ENCODE measurements at places on chromosomes 4 and X. TPM values are rescaled to one million over a fixed set of nuclear protein-coding genes. Genes with fewer than 3 reads are reported as not detected.

The C4orf46 gene
- total RNA-seq = 13.2 TPM

The EXOC1L gene
- not detected for total RNA-seq

The HELT gene
- total RNA-seq = not detected

The PASD1 gene
- not detected for total RNA-seq

The PORCN gene
- 8.4 TPM for total RNA-seq

DNA sequence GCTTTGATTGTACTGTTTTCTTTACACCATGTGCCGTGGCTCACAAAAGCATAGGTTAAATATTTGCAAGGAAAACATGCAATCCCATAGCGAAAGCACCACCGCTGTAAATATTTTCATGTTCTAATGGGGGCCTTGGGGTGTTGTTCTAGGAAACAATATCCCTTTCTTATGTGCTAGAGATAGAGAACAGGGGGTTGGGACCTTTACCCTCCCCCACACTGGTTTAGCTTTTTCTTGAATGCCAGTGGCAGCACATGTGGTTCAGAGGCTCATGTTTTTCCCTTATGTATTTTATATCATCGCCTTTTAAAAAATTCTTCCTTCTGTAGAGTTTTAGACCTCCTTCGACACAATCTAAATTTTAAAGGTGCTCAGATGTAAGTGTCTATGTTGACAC, 422.6 kb upstream of the TENM3 start:
- no peak for DNase-seq

GRCh38 chr4:82773057-82773456, 25.5 kb downstream of the SCD5 start:
- DNase-seq = no peak

DNA sequence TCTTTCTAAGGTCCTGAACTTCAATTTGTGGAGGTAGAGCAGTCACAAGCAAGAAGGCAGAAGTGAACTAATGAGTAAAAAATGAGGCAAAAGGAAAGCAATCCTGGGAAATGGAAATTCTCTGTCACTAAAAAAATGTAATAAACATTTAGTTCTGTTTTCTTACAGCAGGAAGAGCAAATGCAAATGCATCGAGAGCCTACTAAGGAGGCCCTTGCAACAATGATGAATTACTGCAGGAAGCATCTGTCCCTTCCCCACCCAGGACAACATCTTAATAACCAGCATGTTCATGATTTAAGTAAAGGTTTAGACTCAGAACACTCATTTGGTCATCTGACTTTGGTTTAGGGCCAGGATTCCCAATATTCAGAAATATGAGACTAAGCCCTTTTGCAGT, 341.4 kb upstream of the NOCT start:
- peak; percentile 19 for DNase-seq

- DNase-seq = no peak
Observed at GRCh38 chr4:128521156-128521555, 233.5 kb upstream of the PGRMC2 start.

- DNase-seq = no peak
Observed at GRCh38 chr4:78308517-78308916, 243.1 kb upstream of the ANXA3 start.

GRCh38 chrX:115894087-115894486, 276.5 kb upstream of the AGTR2 start:
- peak; percentile 22 for DNase-seq

DNA sequence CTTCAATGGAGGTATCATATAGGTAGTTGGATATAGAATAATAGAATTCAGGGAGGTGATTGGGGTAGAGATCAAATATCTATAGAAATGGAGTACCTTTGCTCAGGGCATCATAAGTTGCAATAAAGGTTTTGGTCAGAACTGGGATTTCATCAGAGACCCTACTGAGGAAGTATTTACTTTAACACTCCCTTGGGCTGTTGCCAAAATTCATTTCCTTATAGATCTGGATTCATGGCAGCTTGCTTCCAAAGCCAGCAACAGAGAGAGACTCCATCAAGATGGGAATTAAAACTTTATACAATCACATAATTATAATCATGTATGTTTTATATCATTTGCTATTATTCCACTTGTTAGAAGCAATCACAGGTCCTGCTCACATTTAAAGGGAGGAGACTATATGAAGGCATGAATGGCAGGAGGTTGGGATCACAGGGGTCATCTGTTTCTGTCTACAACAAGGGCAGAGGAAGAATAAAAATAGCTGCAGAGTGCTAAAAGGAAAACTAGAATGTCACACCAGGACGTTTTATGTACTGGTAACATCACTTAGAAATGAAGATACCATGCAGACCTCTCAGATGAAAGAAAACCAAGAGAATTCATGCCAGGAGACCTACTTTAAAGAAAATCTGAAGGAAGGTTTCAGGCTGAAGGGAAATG, 902.1 kb upstream of the LCORL start:
- DNase-seq = no peak

- no peak for DNase-seq
Observed at GRCh38 chr4:144818136-144818535, 172.2 kb downstream of the HHIP start.

DNA sequence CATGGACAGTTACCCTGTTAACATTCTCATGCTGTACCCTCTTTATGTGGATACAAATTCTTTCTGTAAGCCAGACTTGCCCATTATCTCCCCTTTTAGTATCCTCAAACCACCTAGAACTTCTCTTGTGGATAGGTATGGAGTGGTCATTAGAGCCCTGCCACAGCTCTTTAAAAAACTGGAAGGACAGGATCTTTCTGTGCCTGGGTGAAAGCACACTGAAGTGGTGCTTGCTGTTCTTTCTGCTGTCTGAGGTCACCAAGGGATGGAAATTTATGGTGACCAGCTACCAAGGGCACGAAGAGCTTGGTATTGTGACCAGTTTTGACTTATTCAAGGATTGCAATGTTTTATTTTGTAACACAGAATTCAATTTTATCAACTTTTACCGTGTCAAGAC, 344.2 kb downstream of the CBLL2 start:
- DNase-seq = no peak

GRCh38 chrX:132271311-132271778, 52.1 kb upstream of the RAP2C start:
- DNase-seq = peak; percentile 57

DNA sequence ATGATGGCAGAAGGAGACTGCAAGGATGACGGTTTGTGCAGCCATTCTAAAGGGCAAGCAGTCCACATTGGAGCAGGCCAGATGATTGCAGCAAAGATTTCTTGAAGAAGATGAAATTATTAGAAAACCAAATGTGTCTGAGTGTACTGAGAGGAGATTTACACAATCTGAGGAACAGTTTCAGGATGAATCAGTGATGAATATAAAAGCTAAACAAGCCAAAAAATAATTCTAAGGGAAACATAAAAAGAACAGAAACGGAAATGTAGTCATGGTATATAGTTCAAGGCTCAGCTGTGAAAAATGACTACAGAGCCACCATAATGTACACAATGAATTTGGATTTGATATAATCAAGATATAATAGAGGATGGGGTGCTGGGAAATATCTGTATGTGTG, 168.5 kb downstream of the PDGFC start:
- DNase-seq = no peak

DNA sequence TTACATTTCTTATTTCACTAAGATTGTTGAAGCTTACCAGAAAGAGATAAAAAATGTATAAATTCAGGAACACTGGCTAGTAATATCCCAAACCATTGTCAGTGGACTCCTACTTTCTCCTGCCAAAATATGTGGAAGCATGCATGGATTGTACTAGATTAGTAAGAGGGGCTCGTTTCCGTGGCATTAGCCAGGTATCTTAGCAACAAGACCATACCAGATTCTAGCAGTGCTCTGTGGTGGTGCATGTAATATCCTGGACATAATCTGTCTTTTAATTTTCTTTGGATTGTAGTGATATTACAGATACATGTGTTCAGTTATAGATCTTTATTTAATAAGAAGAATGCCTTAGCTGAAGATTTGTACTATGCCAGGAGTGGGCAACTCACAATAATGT, 371.9 kb upstream of the PITX2 start:
- no peak for DNase-seq

- DNase-seq = peak; percentile 56
Observed at GRCh38 chrX:24371391-24371972, 11.0 kb downstream of the SUPT20HL1 start.

GRCh38 chrX:74383611-74384010, 37.7 kb upstream of the SLC16A2 start:
- peak; percentile 49 for DNase-seq

DNA sequence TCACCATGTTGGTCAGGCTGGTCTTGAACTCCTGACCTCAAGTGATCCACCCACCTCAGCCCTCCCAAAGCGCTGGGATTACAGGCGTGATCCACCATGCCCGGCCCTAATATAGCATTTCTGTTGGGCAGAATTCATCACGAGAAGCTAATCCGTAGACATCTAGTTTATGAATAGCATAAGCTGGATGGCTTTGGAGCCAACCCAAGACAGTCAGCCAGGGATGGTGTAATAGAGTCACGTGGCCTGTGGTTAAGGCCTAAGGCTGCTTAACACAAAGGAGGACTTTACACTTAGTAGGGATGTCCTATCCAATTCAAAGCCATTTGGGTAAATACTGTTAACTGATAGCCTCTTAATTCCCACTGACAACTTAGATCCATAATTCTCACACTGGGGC, 173.6 kb downstream of the RAP1GDS1 start:
- no peak for DNase-seq
